Stimulated activated CD4-positive, alpha-beta T cell treated with anti-CD3 and anti-CD28 coated beads, Interleukin-4, amount 100 ng/mL, for 48 hours (primary cell): ENCODE measurements at places on chromosomes 12 and 14.

DNA sequence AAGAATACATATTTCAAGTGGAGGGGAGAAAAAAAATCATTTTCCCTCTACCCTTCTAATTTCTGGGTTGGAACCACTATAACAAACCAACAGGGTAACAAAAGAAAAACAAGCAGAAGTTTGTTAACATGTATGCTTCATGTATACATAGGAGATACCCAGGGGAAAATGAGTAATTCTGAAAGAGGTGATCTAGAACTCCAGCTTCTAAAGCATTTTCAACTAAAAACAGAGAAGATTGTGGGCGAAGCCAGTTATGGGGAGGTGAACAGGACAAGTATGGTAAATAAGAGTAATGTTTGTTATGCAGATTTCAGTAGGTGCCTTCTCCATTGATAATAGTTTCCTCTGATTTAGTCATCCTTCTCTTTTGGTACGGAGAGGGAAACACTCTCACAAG is 16.7 kb downstream of the FNTB start:
- no peak for DNase-seq

DNA sequence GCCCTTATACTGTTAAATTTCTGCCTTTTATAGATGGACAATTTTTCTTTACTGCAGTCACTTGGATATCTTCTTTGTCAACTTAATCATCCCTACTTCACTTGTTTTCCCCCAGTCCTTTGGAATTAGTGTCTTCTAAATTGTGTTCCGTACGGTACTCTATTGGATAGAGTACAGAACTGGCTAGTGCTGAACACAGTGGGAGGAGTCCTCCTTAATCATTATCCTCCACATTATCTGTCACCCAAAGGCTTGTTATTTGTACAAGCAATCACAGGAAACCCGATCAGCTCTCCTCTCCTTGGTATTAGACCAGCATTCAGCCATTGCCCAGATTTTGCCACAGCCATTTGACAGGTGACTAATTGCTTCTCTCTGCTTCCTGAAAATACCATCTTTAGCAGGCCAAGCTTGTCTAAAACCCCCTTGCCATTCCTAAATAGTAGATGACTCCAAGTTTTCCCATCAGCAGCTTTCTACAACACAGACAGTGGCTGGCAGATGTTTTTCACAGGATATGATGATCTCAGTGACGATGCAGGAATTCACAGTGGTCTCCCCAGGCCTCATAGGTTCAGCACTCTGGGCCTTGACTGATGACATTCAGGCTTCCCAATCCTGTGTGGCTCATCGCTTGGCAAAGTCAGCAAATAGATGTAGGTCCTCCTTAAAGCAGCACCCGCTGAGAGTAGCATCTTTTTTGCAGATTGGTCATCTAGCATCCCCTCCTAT is 216.0 kb upstream of the RGS6 start:
- no peak for DNase-seq

DNA sequence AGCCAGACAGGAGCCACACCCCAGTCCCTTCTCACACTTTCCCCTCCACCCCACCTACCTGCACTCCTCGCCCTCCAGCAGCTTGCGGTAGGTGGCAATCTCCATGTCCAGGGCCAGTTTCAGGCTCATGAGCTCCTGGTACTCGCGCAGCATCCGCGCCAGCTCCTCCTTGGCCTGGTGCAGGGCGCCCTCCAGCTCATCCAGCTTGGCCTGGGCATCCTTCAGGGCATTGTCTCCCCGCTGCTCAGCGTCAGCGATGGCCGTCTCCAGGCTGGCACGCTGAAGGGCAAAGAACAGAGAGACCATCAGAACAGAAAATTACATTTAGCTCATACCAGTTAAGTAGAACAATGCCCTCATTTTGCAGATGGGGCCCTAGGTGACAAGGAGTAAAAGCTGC is 5.5 kb downstream of the KRT74 start:
- DNase-seq = no peak

DNA sequence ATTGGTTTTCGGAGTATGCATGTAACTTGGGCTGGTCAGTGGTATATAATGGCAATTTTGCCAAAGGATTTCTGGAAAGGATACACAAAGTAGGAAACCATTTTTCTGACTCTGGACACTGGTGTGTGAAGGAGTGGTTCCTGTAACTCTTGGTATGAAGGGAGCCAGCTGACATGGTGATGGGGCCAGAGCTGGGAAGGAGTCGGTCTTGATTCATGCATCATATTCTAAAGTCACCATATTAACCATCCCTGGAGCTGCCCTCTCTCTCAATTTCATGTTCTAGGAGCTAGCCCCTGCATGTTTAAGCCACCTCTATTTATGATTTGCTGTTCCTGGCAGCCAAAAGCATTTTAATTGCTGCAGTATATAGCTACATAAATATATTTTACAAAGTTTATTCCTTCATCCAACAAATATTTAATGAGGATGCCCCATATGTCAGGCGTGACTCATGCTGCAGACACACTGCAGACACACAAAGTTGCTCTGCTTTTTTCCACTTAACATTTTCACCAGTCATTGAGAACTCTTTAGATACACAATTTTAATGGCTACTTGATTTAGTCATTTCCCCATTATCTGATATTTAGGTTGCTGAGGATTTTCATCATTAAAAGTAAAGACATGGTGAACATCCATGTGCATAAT is 78.7 kb upstream of the PSMC1 start:
- no peak for DNase-seq

GRCh38 chr14:63777024-63777423 is 49.2 kb upstream of the SGPP1 start:
- DNase-seq = no peak

DNA sequence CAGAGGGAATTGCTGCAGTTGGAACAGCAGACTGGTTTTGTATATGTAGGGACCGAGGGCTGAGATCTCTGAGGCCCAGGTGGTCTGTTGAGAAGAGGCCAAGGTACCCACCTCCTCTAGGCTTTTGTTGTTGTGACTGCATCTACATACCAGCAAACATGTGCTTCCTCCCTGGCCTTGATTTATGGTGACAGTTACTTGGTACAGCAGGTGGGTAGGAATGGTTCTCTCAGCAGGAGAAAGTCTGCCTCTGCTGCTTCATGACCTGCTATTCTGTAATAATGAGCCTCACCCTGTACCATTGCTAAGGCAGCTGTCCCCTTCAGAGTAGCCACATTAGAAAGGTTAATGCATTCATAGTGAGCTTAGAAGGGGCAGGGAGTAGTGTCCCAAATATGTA is 196.7 kb upstream of the PELI2 start:
- no peak for DNase-seq

DNA sequence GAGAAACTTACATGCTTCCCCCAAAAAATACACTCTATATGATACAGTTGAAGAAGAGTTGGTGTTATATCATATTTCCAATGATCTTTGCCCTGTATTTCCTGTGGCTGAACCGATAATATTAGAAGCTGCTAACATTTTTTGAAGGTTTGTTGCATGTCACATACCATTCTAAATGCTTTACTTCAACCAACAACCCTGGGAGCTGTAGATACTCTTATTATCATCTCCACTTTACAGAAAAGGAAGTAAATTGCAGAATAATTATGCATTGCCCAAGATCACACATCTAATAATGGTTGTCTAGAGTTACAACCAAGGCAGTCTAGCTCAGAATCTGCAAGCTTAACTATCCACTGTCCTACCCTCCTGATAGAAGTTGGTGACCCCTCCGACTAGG is 182.8 kb downstream of the NUAK1 start:
- no peak for DNase-seq

- no peak for DNase-seq
Observed at GRCh38 chr12:121304306-121304705, 7.8 kb upstream of the CAMKK2 start.

GRCh38 chr12:121145221-121145620 is 12.5 kb downstream of the P2RX7 start:
- DNase-seq = no peak

GRCh38 chr12:49980501-49981349 is 8.0 kb downstream of the AQP6 start:
- DNase-seq = no peak

- DNase-seq = no peak
Observed at GRCh38 chr14:77485256-77485655, 13.4 kb downstream of the ISM2 start.

- no peak for DNase-seq
Observed at GRCh38 chr14:52071675-52072074, 2.8 kb upstream of the NID2 start.

DNA sequence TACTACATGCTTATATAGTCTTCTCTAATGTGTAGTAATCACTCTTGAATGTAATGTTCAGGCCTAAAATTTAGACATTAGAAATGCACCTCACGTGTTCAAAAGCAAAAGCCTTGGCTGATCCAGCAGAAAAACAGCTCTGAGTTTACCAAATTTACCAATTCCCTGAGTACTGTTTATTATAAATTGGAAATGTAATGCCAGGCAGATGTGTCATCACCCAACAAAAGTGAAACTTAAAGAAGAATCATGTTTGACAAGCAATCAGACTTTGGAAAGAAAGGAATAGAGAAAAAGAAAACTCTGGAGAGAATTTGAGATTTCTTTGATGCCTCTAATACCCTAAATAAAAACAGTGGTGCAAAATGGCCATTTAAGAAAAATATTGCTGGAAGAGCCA is 26.5 kb upstream of the STRAP start:
- no peak for DNase-seq

DNA sequence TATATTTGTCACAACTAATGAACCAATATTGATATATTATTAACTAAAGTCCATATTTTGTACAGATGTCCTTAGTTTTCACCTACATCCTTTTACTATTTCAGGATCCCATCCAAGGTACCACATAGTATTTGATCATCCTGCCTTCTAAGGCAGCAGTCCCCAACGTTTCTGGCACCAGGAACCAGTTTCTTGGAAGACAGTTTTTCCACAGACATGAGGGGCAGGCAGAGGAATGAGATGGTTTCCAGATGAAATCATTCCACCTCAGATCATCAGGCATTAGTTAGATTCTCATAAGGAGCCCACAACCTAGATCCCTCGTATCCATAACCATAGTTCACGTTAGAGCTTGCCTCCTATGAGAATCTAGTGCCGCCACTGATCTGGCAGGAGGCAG is 82.8 kb upstream of the BCL2L14 start:
- no peak for DNase-seq

- DNase-seq = peak; percentile 2
Observed at GRCh38 chr14:68137704-68138619, 318.4 kb downstream of the RAD51B start.

GRCh38 chr12:31026202-31026601 is 47.5 kb upstream of the DDX11 start:
- DNase-seq = no peak

DNA sequence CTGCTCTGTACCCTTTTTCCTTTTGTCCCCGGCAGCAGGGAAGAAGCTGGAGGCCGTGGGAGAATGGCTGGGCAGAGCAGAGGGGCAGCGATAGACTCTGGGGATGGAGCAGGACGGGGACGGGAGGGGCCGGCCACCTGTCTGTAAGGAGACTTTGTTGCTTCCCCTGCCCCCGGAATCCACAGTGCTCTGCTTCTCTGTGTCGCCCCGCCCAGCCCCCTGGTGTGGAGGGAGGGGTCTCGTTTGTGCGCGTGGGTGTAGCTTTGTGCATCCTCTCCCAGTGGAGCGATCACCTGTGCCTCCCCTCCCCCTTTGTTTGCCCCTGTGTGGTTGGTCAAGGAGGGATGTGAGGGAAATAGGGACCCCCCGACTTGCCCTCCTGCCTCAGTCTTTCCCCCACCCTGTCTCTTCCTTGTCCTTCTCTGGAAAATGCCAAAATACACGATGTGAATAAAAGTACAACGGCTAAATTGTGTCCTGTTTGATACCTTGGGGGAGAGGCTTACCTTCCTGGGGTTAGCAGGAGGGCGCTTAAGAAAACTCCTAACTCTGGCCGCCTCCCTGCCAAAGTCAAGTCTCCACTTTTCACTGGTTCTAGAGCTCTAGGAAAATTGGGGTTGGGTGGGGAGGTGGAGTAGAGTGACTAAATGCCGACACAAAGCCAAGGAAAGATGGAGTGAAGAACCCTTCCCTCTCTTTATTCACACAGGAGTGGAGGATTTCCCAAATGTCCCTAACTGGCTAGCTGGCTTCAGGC is 990 bp upstream of the TPI1 start:
- no peak for DNase-seq

- no peak for DNase-seq
Observed at GRCh38 chr14:49492151-49492550, 94.0 kb downstream of the RPS29 start.

DNA sequence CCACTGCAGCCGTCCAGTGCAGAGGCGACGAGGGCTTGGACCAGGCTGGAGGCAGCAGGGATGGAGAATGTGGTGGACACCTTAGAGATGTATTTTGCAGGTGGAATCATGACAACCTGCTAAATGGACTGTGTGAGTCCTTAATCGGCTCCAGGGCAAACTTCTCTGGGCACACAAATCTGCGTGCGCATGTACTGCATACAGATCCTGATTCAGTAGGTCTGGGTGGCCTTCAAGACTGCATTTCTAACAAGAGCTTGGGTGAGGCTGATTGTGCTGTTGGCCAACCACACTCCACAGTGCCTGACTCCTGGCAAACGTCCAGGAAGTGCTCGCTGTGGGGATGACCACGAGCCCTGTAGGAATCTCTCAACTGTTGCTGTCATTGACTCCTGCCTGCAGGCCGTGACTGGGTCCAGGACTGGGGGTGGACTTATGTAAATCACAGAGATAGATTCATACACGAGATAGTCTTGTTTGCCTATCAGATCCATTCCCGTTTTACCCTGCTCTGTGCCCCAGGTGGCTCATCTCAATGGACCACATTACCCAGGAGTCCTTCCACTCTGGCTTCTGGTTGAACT is 27.2 kb downstream of the JDP2 start:
- DNase-seq = no peak

DNA sequence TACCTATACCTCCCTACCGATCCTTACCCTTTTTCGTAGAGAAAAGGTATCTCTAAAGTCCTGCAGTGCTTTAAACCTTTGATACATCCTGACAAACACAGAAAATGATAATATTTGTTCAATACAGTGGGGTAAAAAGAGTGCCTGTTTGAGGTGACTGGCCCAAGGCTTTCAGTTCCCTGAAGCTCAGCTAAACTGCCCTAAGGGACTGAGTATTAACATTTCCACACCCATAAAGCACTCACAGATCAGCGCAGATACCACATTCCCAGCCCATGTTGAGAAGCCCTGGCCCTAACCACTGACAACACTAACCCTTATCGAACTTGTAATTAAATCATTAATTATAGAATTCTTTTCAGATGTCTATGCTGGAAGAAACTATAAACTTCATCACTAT is 108.7 kb downstream of the DIP2B start:
- DNase-seq = no peak

- DNase-seq = no peak
Observed at GRCh38 chr12:1835211-1836131, 15.1 kb downstream of the LRTM2 start.

- no peak for DNase-seq
Observed at GRCh38 chr12:52590021-52590420, 11.2 kb downstream of the KRT72 start.

- DNase-seq = no peak
Observed at GRCh38 chr14:92503756-92504491, 9.7 kb upstream of the RIN3 start.

GRCh38 chr14:64503434-64504309 is at the start of gene ZBTB25:
Gene ZBTB25, minus strand, starts transcription at chr14:64503838. Its CDS starts 13,305 bp downstream, at chr14:64490533.
- peak; percentile 84 for DNase-seq

- DNase-seq = no peak
Observed at GRCh38 chr12:3002646-3003045, 43.4 kb downstream of the TEAD4 start.
